ENCODE measurements at places on chromosomes 16 and 17.

DNA sequence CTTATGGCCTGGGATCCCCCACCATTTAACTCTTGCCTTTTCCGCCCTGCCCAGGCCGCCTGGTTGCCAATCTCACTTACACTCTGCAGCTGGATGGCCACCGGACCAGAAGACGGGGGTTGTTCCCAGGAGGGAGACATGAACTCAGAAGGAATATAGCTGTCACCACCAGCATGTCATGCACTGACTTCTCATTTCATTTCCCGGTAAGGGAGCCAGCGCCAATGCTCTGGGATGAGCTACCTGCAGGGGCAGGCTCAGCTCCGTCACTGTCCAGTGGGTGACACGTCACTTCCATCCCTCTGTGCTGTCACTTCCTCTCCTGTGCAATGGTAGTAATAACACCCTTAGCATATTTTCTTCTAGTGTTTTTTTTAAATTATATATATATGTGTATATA lies 26.7 kb downstream of the ITGAL start:
- DNase-seq = no peak

GRCh38 chr17:31724026-31724425 lies 135.0 kb downstream of the COPRS start:
- DNase-seq = no peak

DNA sequence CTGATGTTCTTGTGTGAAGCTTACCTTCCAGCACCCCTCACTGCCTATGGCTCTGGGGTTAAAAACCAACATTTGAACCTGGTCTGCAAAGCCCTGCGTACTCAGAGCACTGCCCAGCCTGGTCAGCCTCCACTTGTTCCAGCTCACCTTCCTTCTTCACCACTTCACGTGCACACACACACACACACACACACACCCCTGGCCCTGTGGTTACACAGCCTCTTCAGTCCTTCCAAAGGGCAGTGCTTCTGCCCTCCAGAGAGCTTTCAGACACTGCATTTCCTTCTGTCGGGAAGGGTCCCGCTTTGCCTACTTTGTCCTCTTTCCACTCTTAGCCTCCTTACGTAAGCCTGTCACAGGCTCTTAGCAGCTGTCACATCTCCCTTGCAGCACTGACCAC lies 9.6 kb upstream of the TMEM220 start:
- DNase-seq = no peak

DNA sequence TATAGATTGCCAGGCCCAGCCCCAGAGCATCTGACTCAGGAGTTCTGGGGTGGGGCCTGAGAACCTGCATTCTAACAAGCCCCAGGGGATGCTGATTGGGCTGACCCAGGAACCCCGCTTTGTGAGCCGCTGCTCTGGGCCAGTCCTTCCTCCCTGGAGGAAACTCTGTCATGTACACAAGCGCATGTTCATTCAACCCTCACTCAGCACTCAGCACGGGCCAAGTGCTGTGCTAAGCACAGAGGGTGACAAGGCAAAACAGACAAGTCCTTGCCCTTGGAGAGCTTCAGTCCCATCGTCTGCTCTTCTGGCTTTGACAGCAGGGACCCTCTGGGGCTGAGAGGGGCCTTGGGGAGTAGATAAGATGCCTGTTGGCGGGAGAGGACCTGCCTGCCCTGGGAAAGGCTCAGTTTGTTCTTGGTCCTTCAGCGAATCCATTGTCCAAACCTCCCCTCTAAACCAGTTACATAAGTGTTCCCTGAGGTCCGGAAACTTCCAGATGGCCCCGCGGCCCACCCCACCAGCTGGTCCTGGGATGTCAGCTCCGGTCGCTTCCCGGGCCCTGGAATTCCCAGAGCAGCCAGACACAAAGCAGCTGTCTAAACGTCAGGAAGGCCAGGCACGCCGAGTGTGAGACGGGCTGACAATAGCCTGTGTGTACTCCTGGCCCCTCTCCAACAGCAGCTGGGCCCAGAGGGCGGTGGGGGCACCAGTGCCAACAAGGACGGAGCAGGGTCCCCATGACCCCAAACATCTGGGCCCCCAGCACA lies 88.8 kb downstream of the ZDHHC7 start:
- peak; percentile 73 for DNase-seq

DNA sequence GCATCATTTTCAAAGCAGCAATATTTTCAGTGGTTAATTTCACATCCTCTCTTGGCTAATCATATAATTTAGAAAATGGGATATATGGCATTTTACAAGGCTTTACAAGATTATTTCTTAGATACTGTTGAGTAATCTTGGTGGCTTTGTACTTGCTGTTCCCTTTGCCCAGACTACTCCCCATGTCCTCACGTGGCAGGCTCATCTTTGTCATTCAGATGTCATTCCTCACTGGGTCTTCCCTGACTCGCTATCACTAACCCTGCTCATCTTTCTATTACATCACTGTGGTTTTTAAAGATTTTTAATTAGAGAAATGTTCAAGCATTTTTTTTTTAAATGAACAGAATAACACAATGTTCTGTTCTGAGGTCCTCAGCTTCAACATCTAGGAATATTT lies 240.0 kb upstream of the IRX5 start:
- no peak for DNase-seq

- DNase-seq = no peak
These were observed 111.2 kb downstream of the ARHGAP44 start for GRCh38 chr17:12900474-12900873.
